Prostate gland (tissue), 2 donors: ENCODE measurements at places on chromosomes 7 and 10. TPM values are rescaled to one million over a fixed set of nuclear protein-coding genes. Genes with fewer than 3 reads are reported as not detected.

DNA sequence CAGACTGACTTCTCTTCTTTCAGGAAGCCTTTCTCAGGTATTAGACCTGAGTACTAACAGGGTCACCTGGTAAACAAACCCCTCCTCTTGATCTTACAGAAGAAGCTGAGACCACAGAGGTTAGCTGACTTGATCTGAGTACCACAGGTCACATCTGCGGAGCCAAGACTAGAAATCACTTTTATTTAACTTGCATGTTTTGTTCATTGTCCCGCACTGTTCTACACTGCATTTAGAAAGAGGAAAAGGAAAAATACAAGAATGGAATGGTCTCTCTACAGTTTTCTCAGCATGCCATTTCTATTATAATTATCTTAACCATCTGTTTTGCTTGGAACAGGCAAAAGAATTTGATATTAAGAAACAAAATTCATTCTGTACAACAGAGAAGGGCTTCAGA is 245.6 kb upstream of the ETV1 start:
- H3K27me3 ChIP-seq = no peaks in the 10 kb centered on the region
- no peak overlapping the region for H3K27ac ChIP-seq
- H3K4me1 ChIP-seq = no peaks in the 10 kb centered on the region
- no peak for DNase-seq

GRCh38 chr10:63391812-63392211 is 74.0 kb downstream of the JMJD1C start:
- H3K27ac ChIP-seq = no peak overlapping the region
- no peaks in the 10 kb centered on the region for H3K36me3 ChIP-seq
- H3K4me3 ChIP-seq = no peak overlapping the region

GRCh38 chr7:91287371-91288084 is 23.3 kb downstream of the FZD1 start:
- no peak overlapping the region for H3K4me3 ChIP-seq
- no peaks in the 10 kb centered on the region for H3K36me3 ChIP-seq
- H3K4me1 ChIP-seq = no peaks in the 10 kb centered on the region
- no peak overlapping the region for H3K27ac ChIP-seq

DNA sequence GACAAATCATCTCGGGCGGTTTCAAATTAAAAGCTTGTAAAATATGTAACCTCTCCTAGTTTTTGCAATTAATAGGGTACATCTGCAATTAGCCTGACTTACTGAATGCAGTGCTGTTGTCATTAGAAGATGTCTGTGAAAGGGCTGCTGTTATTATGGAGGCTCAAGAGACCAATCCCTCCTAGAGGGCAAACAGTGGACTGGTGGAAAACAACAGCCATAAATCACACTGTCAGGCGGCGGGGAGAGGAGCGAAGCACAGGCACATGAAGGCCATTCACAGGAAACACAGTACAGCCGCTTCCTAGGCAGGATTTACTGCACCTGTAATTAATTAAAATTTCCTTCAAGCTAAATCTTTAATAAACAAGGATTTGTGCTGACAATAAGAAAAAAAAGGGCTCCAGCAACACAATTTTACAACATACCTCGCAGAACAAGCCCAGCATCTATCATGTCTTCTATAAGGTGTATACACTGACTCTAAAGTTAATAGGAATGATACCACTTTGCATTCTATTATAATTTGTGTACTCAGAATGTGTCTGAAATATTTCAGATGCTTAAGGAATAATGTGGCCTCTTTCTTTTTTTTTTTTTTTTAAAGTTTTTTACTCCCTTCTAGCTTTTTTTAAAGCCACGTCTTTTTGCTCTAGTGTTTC is 50.7 kb downstream of the ERCC6 start:
- H3K4me1 ChIP-seq = no peaks in the 10 kb centered on the region
- H3K36me3 ChIP-seq = no peaks in the 10 kb centered on the region
- H3K4me3 ChIP-seq = no peak overlapping the region
- no peaks in the 10 kb centered on the region for H3K27me3 ChIP-seq

DNA sequence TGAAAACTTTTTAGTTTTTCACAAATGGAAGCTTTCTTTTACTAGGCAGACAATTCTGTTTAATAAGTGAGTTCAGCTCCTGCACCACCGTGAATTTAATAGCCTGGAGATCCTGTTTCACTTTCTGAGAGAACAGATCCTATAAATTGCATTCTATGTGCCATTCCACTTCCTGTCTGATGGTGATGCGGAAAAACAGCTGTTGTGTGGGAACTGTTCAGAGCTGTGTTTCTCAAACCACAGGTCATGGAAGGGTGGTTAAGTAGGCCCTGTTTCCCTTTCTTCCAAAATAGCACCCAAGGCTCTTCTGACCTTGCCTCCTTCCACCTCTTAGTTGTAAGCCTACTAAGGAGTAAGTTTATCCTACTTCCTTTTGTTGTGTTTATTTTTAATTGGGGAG is 97.2 kb upstream of the DKK1 start:
- no peaks in the 10 kb centered on the region for H3K4me1 ChIP-seq
- no peaks in the 10 kb centered on the region for H3K36me3 ChIP-seq
- no peak overlapping the region for H3K4me3 ChIP-seq
- H3K27me3 ChIP-seq = no peaks in the 10 kb centered on the region

DNA sequence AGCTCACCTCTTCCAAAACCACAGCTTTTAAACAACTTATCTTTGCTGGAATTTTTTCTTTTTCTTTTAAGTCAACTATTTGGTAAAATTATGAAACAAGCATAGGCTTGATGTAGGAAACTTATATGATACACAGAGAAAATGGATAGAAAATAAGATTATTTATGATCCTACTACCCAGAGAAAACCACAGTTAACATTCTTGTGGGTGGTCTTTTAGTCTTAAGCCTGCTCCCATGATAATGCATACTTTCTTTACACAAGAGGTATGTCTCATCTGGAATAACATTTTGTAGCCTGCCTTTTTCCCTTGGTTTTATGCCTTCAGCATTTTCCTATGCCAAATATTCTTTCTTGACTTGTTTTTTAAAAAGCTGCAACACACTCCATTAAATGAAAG is 21.4 kb downstream of the PLPP4 start:
- H3K4me3 ChIP-seq = no peak overlapping the region
- no peaks in the 10 kb centered on the region for H3K4me1 ChIP-seq
- no peaks in the 10 kb centered on the region for H3K36me3 ChIP-seq
- no peak for DNase-seq

DNA sequence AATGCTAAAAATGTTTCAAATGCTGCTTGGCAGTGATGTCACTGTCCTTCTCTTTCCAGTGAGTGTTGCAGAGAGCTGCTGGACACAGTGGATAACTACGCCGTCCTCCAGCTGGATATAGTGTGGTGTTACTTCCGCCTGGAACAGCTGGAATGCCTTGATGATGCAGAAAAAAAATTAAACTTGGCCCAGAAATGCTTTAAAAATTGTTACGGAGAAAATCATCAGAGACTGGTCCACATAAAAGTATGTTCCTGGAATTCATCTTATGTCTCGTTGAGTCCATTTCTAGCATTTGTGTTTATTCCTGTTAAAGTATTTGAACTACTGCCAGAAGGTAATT is 25.2 kb downstream of the NUB1 start:
- H3K27ac ChIP-seq = no peak overlapping the region
- DNase-seq = no peak
- no peaks in the 10 kb centered on the region for H3K36me3 ChIP-seq
- H3K4me1 ChIP-seq = no peaks in the 10 kb centered on the region
- H3K4me3 ChIP-seq = no peak overlapping the region
- no peaks in the 10 kb centered on the region for H3K27me3 ChIP-seq

DNA sequence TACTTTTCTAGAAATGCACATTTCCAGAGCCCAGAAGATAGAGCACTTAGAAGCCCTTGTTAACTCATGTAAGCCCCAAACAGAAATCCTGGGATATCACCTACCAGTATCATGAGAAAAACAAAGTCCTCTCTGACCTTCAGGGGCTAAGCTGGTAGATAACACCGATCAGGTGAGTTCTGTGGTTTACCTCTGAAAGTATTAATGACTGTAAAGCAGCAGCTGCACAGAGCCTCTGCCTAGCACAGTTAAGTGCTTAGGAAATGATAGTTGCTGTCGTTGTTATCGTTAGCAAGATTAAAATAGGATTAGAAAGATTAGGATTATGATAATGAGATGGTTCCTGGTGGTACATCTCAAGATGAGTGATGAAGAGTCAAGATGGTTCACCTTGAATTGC is 64.9 kb downstream of the PLXNA4 start:
- no peaks in the 10 kb centered on the region for H3K4me1 ChIP-seq
- H3K4me3 ChIP-seq = no peak overlapping the region
- DNase-seq = no peak
- no peaks in the 10 kb centered on the region for H3K27me3 ChIP-seq
- H3K36me3 ChIP-seq = no peaks in the 10 kb centered on the region
- no peak overlapping the region for H3K27ac ChIP-seq

GRCh38 chr7:27046854-27047549 is 48.8 kb downstream of the HOXA1 start:
- H3K4me3 ChIP-seq = no peak overlapping the region
- no peaks in the 10 kb centered on the region for H3K27me3 ChIP-seq
- H3K4me1 ChIP-seq = no peaks in the 10 kb centered on the region
- no peaks in the 10 kb centered on the region for H3K36me3 ChIP-seq

GRCh38 chr7:14835384-14835783 is 67.2 kb downstream of the DGKB start:
- DNase-seq = no peak
- no peak overlapping the region for H3K4me3 ChIP-seq
- H3K4me1 ChIP-seq = no peaks in the 10 kb centered on the region
- H3K36me3 ChIP-seq = no peaks in the 10 kb centered on the region
- H3K27ac ChIP-seq = no peak overlapping the region
- no peaks in the 10 kb centered on the region for H3K27me3 ChIP-seq

GRCh38 chr7:124310934-124311390 is 278.1 kb upstream of the TMEM229A start:
- no peak for DNase-seq
- no peaks in the 10 kb centered on the region for H3K36me3 ChIP-seq
- no peak overlapping the region for H3K27ac ChIP-seq
- H3K4me3 ChIP-seq = no peak overlapping the region
- no peaks in the 10 kb centered on the region for H3K27me3 ChIP-seq
- no peaks in the 10 kb centered on the region for H3K4me1 ChIP-seq

- DNase-seq = no peak
- H3K27me3 ChIP-seq = no peaks in the 10 kb centered on the region
- peaks cover 12% of the 10 kb centered on the region for H3K4me1 ChIP-seq
- H3K4me3 ChIP-seq = no peak overlapping the region
Measured at GRCh38 chr7:360454-361100, 70.6 kb downstream of the FOXL3 start.

- no peak overlapping the region for H3K27ac ChIP-seq
- no peak overlapping the region for H3K4me3 ChIP-seq
- no peak for DNase-seq
- no peaks in the 10 kb centered on the region for H3K36me3 ChIP-seq
- H3K4me1 ChIP-seq = no peaks in the 10 kb centered on the region
Measured at GRCh38 chr7:6432781-6433180, 15.0 kb downstream of the DAGLB start.

- H3K27ac ChIP-seq = no peak overlapping the region
- no peaks in the 10 kb centered on the region for H3K4me1 ChIP-seq
- no peaks in the 10 kb centered on the region for H3K27me3 ChIP-seq
- DNase-seq = no peak
- H3K4me3 ChIP-seq = no peak overlapping the region
- H3K36me3 ChIP-seq = no peaks in the 10 kb centered on the region
Measured at GRCh38 chr7:27677912-27678612, 15.4 kb upstream of the HIBADH start.

DNA sequence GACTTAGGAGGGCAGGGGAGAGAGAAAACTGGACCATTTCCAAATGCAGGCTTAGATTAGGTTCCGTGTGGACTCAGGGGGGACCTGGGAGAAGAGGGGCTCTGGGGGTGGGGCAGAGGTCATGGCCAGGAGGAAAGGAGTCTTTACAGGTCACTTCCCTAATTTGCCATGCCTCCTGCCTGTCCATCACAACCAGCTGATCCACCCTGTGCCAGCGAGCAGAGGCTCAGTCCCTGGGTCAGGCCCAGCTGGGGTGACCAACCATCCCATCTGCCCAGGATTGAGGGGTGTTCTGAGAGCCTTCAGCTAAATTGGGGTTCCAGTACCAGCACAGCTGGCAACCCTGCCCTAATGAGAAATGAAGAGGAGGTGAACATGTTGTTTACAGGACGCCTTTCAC is 84.6 kb upstream of the CACUL1 start:
- H3K4me3 ChIP-seq = no peak overlapping the region
- no peaks in the 10 kb centered on the region for H3K27me3 ChIP-seq
- no peaks in the 10 kb centered on the region for H3K36me3 ChIP-seq
- no peak for DNase-seq
- H3K27ac ChIP-seq = no peak overlapping the region
- H3K4me1 ChIP-seq = no peaks in the 10 kb centered on the region

GRCh38 chr7:117682681-117683385 is 190.4 kb downstream of the CTTNBP2 start:
- H3K4me1 ChIP-seq = no peaks in the 10 kb centered on the region
- no peak overlapping the region for H3K4me3 ChIP-seq
- H3K36me3 ChIP-seq = no peaks in the 10 kb centered on the region

- H3K27me3 ChIP-seq = no peaks in the 10 kb centered on the region
- H3K4me1 ChIP-seq = no peaks in the 10 kb centered on the region
- peak overlapping the region; percentile 6 for H3K4me3 ChIP-seq
- H3K36me3 ChIP-seq = no peaks in the 10 kb centered on the region
- H3K27ac ChIP-seq = no peak overlapping the region
Measured at GRCh38 chr10:119131512-119132240, 27.8 kb downstream of the DENND10 start.

DNA sequence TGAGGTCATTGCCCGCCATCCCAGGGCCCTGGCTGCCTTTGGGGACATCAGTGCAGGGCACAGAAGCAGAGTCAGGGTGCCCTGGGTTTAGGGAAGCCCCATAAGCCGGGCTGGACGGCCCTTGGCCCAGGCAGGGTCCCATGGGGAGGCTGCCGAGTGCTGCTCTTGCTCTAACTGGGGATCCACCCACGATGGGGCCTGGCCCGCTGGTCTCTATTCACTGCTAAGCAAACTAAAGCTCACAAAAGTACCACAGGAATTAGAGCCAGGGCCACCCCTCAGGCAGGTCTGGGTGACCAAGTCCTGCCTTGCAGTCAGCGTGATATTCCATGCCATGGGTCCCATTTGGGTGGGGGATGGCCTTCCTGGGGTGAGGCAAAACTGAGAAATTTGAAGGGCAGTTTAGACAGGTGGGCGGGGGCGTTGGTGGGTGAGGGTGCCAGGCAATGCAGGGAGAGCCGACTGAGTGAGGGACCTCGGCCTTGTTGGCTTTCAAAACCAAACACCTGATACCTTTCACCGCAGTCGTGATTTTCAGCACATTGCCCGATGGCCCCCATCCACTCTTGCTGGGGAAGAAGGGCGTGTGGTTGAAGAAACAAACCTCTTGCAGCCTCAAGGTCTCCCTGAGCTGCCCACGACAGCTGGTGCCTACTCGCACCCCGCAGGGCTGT is 92.8 kb upstream of the PPIF start:
- H3K4me3 ChIP-seq = no peak overlapping the region
- no peaks in the 10 kb centered on the region for H3K4me1 ChIP-seq
- no peaks in the 10 kb centered on the region for H3K27me3 ChIP-seq
- no peak for DNase-seq

GRCh38 chr7:158447506-158448171 is 140.0 kb downstream of the PTPRN2 start:
- no peaks in the 10 kb centered on the region for H3K4me1 ChIP-seq
- H3K4me3 ChIP-seq = no peak overlapping the region
- no peaks in the 10 kb centered on the region for H3K27me3 ChIP-seq
- no peak overlapping the region for H3K27ac ChIP-seq

RTKN2 gene
- 2.1 TPM for total RNA-seq

GPR15LG gene
- total RNA-seq = 3.1 TPM

OR2A42 gene
- total RNA-seq = not detected

FAM25C gene
- total RNA-seq = not detected

OGDHL gene
- total RNA-seq = 8.5 TPM

HOXA6 gene
- 6.9 TPM for total RNA-seq

ATG9B gene
- total RNA-seq = 0.18 TPM

EBLN1 gene
- total RNA-seq = 1.8 TPM

ADGRA1 gene
- total RNA-seq = 0.23 TPM

NUTM2A gene
- 3.6 TPM for total RNA-seq

MINDY4 gene
- total RNA-seq = 31.9 TPM

INA gene
- total RNA-seq = 2.0 TPM

PLAU gene
- 7.1 TPM for total RNA-seq

GFRA1 gene
- total RNA-seq = 5.1 TPM

CARD11 gene
- 2.4 TPM for total RNA-seq

ASB10 gene
- not detected for total RNA-seq
